ENCODE measurements at places on chromosomes 7 and 10.

DNA sequence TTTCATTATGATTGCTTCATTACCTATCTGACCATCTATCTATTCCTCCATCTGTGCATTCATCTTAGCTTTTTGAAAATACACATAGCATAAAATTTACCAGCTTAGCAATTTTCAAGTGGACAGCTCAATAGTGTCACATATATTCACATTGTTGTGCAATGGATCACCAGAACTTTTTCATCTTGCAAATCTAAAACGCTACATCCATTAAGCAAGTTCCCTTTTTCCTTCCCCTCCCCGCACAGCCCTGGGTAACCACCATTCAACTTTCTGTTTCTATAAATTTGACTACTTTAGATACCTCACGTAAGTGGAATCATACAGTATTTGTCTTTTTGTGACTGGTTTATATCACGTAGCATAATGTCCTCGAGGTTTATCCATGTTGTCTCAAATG is 78.0 kb upstream of the ADRB1 start:
- no peak for DNase-seq

DNA sequence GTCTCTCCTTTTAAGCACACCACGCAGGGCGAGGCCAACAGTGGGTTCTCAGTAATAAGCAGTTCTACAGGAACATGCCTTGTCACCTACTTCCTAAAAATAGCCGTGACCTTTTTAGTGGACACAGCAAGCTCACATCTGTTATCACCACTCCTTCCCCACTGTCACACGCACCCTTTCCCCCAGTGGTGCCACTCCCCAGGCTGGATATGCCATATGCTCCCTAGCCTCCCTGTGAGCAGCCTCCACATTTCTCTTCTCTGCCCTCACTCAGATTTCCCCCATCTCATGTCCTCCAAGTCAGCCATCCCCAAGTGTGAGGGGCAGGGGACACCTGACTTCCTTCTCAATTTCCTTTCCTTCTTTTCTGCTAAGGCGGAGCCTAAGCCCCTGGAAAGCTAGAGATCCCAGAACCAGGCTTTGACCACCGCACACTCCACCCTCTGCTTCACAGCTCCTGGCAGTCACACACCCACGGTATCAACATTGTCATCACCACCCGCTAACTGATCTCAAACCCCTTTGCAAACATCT is 3.7 kb downstream of the ANXA11 start:
- no peak for DNase-seq

DNA sequence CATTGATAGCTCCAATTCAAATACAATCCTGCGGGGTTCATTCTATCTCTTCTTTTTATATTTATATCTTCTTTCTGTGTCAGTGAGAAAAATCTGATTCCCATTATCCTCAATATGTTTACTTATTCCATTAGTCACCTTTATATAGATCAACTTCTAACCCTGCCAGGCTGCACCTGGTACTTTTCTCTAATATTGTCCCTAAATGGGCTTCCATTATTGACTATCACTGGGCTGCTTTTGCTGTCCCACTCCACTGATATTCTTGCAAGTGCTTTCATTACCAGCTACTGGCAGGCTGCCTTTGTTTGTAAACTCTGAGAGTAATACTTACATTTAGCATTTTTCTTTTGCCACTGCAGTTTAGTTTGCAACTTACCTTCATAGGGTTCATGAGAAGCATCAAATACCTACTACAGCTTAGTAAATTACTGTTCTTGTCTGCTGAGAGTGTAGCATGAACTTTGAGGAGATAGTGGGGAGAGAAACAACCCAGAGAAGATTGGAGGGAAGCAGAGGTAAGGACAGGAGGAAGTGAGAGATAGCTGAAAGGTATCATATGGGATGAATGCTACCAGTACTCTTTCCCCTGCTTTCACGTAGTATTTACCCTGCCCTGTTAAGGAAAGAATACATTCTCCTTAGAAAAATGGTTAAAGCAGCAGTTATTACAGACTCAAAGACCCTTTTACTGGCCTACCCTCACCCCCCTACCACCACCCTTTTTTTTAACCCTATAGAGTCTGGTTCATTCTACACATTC is 119.1 kb downstream of the PHTF2 start:
- no peak for DNase-seq

DNA sequence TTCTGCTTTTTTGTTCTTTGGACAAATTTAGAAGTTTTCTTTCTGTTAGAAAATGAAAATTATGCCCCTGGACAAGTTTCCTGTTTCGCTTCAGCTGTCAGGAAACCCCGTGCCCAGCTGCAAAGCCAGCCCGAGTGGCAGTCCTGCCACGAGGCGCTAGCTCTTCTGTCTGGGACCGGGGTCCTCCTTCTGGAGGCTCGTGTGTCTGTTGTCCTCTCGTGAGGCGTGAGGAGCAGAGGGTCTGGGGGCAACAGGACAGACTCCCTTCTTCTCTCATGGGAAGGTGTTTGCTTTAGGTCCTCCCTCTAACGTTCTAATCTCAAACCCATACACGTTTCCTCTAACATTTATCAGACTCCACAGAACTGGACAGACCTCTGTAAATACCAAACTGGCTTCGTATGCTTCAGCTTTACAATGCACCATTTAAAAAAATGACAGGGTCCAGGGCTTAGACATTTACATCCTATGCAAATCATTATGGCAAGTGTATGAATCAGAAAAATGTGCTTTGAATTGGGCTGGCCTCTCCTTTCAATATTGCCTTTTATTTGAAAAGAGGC is 184.5 kb upstream of the SHH start:
- DNase-seq: no peak

GRCh38 chr10:106980495-106981451 is 183.7 kb downstream of the SORCS1 start:
- no peak for DNase-seq

GRCh38 chr7:501526-501925 is 18.1 kb downstream of the PDGFA start:
- DNase-seq: no peak

GRCh38 chr10:129908406-129908805 is 55.7 kb downstream of the EBF3 start:
- no peak for DNase-seq

- DNase-seq: no peak
Measured at GRCh38 chr10:15642095-15642494, 77.6 kb downstream of the ITGA8 start.

- no peak for DNase-seq
Measured at GRCh38 chr7:102287111-102287980, 678 bp downstream of the SH2B2 start.

Data from HFF-Myc (cell line).